ENCODE measurements at places on chromosomes 1 and 21.
A peak's percentile ranks its signal among the peaks of the same experiment; 100 is the strongest.

- no peak for DNase-seq
Measured at GRCh38 chr1:87305762-87306161, 22.9 kb upstream of the LMO4 start.

DNA sequence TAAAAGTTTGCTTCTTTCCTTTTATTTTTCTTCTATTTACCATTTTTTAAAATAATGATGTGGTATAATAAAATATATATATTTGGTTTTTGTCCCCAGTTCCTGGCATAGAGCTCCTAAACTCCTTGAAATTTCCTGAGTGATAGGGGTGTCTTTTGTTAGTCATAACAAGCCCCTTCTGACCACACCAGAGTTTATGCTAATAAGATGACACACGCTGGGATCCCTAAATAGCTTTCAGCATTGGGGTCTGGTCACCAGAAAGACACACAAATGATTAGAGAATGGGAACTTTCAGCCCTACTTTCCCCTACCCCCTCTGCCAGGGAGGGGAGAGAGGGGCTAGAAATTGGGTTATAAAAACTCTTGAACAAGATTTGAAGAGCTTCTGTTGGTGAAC is 56.2 kb downstream of the COL24A1 start:
- DNase-seq = no peak

DNA sequence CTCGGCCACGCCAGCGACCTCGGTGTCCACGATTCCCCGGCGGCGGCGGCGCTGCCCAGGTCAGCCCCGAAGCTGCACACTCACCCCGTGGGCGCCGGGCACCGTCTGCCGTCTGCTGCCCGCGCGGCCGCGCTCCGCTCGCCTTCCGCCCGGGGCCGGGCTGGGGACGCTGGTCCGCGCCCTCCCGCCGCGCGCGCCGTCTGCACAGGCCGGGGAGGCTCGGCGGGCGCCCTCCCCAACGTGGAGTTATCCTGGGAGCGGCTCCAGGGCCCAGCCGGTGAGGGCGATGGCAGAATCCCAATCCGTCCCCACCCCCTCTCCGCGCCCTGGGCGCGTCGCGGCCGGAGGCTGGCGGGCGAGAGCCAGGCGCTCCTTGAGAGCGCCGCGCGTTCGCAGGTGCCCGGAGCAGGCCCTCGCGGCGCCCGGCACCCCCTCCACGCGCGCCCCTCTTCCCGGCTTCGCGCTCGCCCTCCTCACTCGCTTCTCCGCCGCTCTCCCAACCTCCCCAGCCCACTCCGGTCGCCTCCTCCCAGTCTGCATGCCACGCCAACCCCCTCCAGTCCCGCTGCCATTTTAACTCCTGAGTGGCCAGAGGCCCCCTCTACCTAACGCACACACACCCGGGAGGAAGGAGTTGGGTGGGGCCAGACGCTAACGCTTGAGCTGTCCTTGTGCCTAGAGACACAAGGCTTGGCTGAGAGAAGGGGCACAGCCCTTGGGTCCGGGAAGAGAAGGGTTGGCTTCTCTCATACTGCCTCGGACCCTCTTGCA is at the start of gene LRRN2:
TSS of gene LRRN2 (minus strand) at position 503 of the 771 bp plus-strand sequence. CDS start 65,746 bp downstream, outside the sequence.
- no peak for DNase-seq

- no peak for DNase-seq
Measured at GRCh38 chr1:102562380-102562779, 545.9 kb downstream of the COL11A1 start.

GRCh38 chr1:10717296-10718082 is 79.0 kb downstream of the CASZ1 start:
- no peak for DNase-seq

- no peak for DNase-seq
Measured at GRCh38 chr1:147241934-147242448, 493 bp upstream of the CHD1L start.

- DNase-seq = peak; percentile 76
Measured at GRCh38 chr1:14739082-14739832, 140.8 kb downstream of the KAZN start.

- no peak for DNase-seq
Measured at GRCh38 chr1:30140566-30140965, 582.8 kb downstream of the MATN1 start.

- DNase-seq = no peak
Measured at GRCh38 chr1:61182049-61182448, 99.7 kb downstream of the NFIA start.

DNA sequence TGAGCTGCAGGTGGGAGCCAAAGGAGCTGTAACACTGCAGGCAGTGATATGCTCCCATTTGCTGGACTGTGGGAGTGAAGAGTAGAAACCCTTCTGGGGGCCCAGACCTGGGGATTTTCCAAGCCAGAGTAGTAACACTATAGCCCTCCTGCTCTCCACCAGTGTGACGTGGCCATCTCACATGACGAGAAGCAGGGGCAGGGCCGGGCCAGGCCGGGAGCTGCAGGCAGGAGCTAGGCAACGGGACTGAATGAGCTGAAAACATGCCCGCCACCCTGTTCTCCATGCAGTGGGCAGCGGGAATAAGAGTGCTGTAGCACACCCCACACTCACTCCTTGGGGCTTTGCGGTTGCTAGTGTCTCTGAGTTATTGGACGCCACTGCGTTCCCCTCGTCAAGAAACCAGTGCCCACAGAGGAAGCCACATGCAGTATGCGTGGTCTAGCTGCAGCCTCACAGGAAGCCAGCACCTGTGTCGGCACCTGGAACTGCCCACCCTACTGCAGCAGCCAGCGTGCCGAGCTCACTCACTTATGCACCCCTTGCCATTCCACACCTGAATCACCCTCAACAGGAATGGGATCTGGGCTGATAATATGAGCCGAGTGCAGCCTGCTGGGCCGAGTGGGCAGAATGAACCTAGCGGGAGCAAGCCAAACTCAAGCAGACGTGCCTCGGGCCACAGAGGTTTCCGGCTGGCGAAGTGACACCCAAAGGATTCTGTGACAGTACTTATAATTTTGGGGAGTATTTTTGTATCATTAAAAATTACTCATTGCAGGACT is 1389.6 kb downstream of the KCNT2 start:
- no peak for DNase-seq

DNA sequence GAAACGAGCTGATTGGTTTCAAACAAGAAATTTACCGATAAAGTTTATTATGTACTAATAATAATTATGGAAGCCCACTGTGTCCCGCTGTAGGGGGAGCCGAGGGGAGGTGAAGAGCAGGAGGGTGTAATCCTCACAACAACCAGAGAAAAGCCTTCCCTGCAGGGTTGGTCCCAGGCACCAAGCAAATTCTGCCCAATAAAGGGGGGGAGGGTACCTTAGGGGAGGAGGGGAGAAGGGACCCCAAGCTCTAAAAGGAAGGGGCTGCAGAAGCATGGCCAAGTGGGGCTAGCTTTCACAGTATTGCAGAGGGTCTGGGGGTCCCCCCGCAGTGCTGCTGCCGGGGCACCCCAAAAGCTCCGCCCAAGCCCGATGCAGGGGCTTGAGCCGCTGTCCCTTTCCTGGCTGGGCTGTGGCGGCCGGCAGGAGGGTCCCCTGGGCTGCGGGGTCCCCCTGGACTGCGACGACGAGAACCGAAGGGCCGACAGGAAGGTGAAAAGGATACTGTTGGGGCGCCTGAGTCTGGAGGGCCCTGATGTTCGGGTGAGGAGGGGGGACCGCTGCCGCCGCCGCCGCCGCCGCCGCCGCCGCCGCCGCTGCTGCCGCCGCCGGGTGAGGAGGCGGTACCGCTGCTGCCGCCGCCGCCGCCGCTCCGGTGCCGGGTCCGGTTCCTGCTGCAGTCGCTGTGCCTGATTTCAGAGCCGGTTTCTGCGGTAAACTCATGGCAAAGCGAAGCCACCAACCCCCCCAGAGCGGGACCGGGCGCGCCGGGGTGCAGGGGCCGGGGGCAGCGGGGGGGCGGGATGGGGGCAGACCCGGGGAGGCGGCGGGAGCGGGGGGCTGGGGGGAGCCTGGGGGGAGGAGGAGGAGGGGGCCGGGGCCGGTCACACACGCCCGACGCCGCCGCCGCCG is 771 bp downstream of the EIF4G3 start:
- DNase-seq = peak; percentile 65

- peak; percentile 64 for DNase-seq
Measured at GRCh38 chr1:117061986-117062415, 1.9 kb downstream of the TTF2 start.

GRCh38 chr1:51750729-51751128 is 127.8 kb downstream of the NRDC start:
- no peak for DNase-seq

DNA sequence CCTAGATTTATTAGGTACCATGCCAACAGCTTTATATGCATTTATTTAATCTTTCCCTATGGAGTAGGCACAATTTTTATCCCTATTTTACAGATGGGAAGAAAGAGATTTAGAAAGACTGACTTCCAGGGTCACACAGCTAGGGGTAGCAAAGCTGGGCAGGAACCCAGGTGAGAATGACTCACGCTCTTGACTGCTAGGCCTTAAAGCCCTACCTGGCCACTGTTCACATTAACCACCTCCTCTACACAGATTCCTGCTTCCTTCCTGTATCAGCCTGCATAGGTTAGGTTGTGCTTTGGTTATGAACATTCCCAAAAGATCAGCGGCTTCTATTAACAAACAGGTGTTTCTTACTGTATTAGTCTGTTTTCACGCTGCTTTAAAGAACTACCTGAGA is 53.2 kb downstream of the DNAJC6 start:
- no peak for DNase-seq

DNA sequence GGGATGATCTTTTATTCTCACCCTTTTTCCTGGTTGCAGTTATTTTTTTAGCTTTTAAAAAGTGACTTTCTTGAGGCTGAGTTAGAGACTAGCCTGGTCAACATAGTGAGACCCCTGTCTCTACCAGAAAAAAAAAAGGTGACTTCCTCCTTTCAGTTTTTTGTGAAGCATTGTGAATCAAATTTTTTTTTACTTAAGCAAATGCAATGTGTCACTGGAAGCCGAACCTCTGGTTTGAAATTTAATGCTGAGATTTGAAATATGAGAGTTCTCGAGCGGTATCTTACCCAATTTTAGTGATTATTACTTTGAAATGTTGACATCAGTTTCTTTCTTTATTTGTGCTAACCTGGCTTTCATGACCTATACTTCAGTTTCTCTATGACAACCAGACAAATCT is 3.6 kb downstream of the CAP1 start:
- no peak for DNase-seq

- no peak for DNase-seq
Measured at GRCh38 chr1:71630073-71630472, 549.2 kb upstream of the ZRANB2 start.

DNA sequence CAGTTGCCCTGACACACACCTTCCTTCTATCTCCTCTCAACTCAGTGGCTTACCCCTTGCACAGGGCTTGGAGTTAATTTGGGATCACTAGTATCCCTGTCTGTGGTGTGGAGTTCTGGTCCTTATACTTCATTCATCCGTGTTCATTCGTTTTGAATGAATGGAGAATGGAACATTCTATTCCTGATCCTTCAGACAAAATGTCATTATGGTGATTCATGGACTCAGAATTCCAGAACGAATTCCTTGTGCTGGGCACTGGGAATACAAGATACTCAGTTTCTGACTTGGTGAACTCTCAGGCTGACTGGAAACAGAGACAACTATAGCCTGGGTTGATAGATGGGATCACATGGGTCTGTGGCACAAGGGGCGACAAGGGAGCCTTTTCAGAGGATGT is 49.9 kb upstream of the TRABD2B start:
- no peak for DNase-seq

DNA sequence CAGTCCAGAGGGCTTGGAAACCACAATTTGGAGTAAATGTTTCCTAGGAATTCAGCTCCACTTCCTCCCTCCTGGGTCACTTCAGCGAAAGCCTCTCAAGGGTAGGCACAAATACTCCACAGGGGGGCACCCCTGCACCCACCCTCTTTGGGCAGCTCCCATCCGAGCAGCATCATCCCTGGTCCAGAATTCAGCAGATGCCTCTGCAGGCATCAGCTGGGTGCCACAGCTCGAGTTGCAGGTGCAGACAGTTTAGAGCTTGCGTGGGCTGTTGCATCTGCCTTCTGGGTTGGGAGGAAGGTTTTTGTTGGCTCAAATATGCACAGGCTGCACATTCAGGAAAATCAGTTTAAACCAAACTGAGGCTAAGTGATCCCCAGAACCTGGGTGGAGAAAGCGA is 25.0 kb downstream of the KANK4 start:
- DNase-seq = peak; percentile 17

- DNase-seq = no peak
Measured at GRCh38 chr1:241532864-241533263, 686 bp downstream of the KMO start.

DNA sequence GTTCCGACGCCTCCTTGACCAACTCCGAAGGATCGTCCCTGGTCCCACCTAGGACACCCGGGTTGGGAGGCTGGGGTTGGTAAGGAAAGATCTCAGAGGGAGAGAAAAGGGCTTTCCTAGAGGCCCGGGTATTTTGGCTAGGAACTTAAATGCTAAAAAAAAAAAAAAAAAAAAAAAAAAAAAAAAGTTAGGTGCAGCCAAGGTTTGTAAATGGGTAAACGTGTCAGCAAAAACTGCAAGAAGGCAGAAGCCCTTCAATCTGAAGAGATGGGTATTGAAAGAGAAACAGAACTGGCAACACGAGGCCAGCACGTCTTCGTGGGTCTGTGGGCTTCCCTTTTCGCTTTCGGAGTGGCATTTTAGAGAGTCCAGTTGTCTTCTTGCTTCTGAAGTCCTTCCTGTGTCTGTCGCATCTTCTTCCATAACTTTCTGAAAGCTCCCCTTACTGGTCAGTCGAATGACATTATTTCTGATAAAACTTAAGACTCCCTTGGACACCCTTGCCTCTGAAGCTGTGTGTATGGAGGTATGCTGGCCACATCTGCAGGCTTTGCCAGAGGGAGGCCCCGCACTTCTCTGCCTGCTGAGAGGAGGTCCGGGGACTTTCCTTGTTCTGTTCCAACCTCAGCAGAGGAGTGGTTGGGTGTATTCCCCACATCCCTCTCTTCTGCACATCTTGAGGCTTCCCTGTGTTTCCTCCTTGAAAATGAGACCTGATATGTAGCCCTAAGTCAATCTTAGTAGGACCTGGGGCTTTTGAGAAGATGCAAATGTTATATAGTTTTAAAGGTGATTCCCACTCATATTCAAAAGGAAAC is 745 bp downstream of the RCSD1 start:
- peak; percentile 53 for DNase-seq

DNA sequence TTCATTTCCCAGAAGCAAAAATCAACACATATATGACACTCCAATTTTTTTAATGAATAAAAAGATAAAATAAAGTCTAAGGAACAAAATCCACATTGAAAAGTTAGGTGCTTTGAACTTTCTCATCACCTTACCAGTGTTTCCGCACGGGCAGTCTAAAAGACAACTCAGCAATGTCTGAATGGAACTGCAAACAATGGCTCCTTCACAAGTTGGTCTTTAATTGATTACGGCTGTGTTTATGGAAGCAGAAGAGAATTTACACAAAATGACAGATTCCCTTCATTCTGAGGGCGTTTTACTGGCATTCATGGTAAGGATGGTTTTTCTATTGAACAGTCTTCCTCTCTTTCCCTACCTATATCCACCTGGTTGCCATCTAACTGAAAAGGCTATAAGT is 65.0 kb upstream of the RNPC3 start:
- DNase-seq = no peak

GRCh38 chr1:192697771-192698170 is 61.8 kb downstream of the RGS13 start:
- no peak for DNase-seq
